ENCODE measurements at places on chromosomes 7 and 10.
A peak's percentile ranks its signal among the peaks of the same experiment; 100 is the strongest.

- DNase-seq: peak; percentile 91
Observed at GRCh38 chr10:72847681-72848080, 45.9 kb upstream of the OIT3 start.

DNA sequence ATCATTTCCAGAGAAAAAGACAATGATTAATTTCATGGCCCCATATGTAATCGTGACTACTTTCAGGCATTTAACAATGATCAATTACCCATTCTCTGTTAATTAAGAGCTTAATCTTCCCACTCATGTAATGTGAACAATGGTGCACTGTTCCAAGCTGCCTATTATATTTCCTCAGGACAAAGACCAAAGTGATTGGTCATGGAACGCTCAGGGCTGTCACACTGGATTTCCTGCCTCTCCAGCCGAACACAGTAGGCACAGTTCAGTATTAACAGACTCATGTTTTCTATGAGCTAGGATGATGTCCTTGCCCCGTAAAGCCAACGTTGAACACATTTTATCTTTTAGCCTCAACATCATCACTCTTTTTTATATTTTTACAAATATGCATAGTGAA is 142.7 kb upstream of the FZD8 start:
- DNase-seq: no peak

DNA sequence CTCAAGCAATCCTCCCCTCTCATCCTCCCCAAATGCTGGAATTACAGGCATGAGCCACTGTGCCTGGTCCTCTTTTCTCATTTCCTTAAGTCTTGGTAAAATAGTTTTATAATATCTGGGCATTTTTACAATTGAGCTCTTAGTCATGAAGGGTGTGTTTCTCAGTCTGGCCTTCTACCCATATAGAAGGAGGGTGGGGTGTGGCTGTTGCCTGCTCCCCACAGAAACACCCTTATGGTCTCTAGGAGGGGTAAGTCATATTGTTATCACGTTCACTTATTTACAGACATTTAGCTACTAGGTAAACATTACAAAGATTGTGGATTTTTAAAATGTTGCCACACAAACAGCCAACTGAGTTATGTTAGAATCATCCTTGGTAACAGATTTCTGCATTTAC is 6.7 kb upstream of the OTUD1 start:
- no peak for DNase-seq

- DNase-seq: no peak
Observed at GRCh38 chr10:118916777-118917176, 112.7 kb upstream of the NANOS1 start.

GRCh38 chr7:6218329-6218728 is 54.1 kb downstream of the CYTH3 start:
- DNase-seq: peak; percentile 70

DNA sequence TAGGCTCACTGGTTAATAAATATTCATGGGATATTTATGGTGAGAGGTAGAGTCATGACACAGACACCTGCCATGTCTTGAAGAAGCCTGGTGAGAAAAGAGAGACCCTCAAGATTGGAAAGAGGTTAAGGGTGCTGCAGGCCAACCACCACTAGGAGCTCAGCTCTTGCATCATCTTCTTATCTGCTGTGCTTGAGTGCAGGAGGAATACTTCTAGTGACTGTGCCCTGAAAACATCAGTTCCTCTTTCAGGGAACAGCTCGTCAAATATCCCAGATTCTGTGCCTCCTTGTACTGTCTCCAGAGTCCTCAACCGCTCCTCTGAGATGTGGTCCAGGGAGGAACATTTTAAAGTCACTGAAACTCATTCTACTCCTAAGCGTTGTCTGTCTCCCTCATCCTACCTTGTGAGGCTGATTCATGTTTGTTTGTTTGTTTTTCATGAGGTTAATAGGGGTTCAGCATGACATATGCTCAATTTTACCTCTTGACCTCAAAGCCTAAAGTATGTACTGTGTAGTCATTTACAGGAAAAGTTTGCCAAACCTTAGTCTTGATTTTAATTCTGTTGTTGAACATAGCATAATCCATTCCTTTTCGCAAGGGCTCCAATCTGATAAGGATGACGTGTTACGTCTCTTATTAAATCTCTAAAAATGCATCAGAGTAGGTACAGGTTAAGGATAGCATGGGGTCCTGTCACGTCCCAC is 293.1 kb downstream of the C7orf25 start:
- DNase-seq: peak; percentile 33

DNA sequence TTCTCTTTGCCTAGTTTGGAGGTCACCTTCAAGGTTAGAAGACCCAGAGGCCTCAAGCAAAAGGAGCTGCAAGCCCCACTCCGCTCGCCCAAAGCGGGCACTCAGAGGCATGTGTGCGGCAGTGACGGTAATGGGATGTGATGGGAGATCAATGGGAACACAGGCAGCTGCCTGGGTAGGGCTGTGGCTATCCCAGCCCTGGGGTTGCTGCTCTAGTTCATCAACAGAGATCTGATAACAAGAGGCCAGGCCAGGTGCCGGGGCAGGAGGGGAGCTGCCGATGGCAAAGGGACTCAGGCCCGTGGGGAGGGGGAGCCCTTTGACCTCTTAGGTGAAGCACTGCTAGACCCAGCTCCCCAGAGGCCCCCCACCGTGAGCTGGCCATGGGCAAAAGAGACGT is 52.0 kb upstream of the GNA12 start:
- no peak for DNase-seq

Measured in MV-4-11 (cell line).